CD4-positive, alpha-beta T cell treated with Interferon alpha-2 for 1 hour (primary cell): ENCODE measurements at places on chromosomes 1 and 21.

DNA sequence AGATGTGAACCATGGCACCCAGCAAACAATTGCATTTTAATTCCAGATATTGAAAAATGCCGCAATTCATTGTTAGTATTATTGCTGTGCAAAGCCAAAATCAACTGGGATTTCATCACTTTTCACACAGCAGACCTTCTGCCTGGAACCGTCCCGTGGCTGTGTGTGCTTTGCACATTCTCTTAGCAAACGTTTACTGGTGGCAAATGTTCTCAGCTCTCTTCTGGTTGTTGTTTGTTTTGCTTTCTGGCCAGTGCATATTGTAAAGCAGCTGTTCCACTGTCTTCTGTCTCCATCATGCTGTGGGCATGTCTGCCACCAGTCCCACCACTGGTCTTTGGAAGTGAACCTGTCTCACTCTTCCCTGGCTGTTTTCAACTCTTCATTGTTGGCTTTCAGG lies 19.8 kb upstream of the TTLL10 start:
- no peak for DNase-seq

- no peak for DNase-seq
These were observed at the start of gene OBSCN for GRCh38 chr1:228207851-228208821. OBSCN (plus strand) TSS chr1:228208044; CDS start chr1:228211784, 3,740 bp downstream.

GRCh38 chr1:198754670-198755069 lies 115.8 kb downstream of the PTPRC start:
- DNase-seq = no peak

DNA sequence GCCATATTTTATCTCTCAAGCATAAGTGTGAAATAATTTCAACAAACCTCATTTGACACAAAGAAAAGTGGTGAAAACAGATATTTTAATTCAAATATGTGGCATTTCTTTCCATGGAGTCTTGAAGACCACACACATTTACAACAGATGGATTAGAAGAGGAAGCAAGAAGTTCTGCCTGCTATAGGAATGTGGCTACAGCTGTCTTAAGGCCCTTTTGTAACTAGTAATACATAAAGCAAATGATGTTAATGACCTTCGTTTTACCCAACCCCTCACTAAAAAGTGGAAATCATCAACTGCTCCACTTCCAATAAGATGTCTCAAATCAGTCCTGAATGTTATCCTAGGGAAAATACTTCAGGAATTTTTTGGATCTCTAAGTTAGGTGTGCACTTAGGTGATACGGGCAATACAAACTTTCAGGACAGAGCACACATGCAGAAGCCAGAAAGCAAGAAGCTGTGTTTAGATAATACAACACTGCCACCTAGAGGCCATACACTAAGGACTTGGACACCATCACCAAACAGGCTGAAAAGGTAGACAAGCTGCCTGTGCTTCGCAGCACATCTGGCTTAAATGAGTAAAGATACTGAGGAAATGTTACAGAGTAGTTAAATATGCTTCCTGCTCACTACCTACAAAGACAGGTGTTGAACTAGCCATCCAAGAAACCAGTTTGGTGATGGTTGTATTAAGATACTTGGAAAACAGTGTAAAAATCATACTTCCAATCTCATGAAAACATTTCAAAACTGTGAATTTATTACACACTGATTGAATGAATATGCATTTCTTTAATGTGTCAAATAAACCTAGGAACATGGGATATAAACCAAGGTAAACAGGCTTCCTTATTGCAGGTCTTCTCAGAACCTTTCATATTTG lies 24.4 kb downstream of the RRAGC start:
- peak; percentile 53 for DNase-seq

DNA sequence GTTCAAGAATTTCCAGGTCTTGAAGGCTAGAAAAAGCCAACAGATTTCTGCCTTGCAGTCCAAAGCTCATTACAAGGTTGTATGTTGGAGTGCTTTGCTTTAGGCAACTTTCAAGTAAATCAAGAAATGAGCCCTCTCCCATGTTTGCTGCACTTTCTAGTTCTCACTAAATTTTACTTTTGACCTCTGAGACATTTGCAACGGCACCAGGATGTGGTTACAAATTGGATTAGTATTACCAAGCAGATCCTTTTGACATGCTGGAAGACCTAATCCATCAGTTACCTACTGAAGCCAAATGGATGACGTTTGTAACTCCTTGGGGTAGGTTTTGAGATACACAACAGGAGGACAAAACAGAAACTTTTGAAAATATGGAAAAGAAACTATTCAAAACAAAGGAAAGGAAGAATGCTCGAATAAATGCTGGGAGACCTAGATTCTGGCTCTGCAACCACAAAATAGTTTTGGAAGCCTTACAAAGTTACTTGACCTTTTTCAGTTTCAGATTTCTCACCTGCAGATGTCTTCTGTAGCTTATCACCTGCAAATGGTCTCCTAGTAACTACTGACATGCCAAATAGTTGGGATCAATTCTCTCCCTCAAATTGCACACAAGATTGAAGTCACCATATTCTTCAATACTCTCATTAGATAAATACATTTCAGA lies 251.7 kb upstream of the ADGRL2 start:
- DNase-seq = no peak

GRCh38 chr1:199336745-199337640 lies 690.5 kb upstream of the NR5A2 start:
- DNase-seq = no peak

DNA sequence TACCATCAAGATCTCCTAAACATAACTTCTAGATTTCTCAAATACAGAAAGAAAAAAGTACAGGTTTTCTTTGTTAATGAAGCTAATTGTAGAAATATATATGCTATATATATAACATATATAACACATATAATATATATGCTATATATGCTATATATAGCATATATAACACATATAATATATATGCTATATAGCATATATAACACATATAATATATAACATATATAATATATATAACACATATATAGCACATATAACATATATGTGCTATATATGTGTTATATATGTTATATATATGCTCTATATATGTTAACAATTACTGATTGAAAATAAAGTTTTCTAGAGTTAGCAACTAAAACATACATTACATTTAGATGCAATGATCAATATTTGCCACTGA lies 34.8 kb downstream of the RGS21 start:
- DNase-seq = no peak

DNA sequence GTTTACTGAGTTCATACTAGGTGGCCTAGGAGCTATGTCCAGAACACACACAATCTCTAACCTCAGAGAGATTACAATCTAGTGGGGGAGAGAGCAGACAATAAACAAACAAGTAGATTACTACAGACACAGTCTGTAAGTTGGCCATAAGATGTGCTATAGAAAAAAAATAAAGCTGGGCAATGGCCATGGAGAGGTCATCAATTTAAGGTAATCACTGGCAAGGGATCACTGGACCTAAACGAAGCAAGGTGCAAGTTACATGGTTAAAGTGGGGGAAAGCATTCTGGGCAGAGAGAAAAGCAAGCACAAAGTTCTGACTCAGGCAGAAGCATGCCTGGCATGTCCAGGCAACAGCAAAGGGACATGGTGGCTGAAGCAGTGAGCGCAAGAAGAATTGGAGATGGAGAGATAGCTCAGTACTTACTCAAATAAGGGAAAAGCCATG lies 147.0 kb downstream of the RERE start:
- DNase-seq = no peak
